Foreskin keratinocyte (primary cell): ENCODE measurements at places on chromosomes 2 and 18. TPM values are rescaled to one million over a fixed set of nuclear protein-coding genes. Genes with fewer than 3 reads are reported as not detected.

DNA sequence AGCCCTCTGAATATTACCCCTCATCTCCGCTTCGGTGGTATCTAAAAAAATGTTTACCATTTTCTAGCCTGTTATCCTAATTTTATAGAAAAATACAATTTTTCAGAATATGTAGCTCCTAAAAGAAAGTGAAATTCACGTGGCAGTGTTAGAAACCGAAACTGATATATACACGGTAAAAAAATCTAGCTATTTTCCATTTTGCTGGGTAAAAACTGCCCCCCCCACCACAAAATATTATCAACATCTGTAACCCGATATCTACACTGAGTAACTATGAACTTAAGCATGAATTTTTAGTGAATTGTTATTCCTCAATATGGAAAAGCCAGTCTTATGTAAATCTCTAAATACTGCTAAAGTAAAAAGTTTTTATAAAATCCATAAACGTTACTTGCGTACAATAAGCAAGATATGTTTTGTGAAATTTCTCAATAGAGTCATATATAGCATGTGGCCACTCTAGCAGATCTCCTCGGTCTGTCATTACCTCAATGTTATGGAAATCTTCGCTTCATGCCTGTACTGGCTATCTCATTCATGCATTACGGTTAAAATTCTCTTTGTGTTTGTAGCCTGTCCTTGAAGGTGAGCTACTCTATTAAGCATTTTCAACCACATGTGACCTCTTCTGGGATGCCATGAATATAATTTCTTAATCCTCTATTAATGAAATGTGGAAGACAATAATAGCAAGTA is 524.2 kb downstream of the TRIB2 start:
- no peak for DNase-seq

DNA sequence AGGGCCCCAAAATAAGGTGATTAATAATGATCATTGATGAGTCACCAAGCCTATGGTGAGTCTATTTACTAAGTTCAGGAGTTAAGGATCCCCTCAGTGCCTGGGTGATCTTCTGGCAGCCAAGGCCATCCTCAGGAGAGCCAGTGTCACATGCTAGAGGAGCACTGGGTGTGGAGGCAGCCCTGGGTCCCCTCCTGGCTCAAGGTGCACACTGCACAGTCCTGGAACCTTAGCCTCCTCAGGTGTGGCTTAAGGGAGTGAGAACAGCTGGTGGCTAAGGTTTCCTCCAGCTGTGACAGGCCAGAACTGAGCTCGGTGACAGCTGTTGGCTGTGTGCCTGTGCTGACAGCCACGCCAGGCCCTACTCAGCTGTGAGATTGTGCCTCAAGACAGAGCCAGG is 52.1 kb upstream of the ACAA2 start:
- no peak for DNase-seq

Gene SLC5A7
- total RNA-seq: not detected in 2 replicates

- DNase-seq: no peak
Measured at GRCh38 chr2:137348301-137348700, 583.0 kb downstream of the THSD7B start.

DNA sequence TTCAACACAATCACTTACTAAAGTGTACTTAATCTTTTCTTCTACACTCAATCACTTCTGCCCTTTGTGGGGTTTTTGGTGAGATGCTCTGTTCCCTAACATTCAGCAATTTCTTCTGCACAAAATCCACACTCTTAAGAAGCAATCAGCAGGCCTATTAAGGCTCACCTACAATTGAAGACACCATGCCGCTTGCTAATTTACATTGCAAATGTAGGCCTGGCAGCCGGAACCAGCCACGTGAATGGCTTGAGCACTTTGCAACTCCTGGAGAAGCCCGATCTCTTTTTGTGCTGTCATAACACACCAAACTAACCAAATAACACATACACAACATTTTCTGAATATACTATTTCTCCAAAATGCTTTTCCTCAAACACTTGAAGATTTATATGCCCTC is 66.3 kb downstream of the NYAP2 start:
- DNase-seq: no peak

DNA sequence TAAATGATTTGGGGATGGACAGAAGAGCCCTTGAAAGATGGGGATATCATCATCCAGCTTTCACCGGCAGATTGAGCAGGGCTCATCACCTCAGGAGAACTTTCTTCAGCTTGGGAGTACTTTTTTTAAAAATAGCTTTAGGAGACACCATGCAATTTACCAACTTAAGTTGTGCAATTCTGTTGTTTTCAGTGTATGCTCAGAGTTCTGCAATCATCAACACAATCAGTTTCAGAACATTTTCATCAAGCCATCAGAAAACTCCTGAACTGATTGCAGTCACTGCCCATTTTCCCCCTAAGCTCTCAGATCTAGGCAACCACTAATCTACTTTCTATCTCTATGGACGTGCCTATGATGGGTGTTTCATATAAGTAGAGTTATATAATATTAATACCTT is 117.7 kb downstream of the CRIM1 start:
- DNase-seq: no peak

Gene IL18RAP
- total RNA-seq: not detected in 2 replicates

DNA sequence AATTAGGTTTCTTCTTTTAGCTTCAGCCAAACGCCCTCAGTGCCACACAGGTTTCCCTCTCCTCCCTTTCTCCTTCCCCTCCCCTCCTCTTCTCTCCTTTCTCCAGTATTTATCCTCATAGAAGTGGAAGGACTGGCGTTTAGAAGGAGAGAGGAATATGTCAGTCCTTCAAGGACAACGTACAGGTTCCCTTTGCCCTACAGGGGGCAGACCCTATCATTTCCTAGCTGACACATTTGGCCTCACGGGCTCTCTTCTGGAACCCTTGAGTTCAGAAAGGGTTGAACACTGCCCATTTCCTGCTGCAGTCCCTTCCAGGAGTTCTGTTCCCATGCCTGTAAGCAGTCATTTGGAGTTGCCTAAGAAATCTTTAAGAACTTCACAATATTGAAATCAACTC is 46.1 kb downstream of the CDCA7 start:
- no peak for DNase-seq

Gene TCF7L1
- total RNA-seq: 7.1 and 8.5 TPM in 2 replicates

Gene MALT1
- 28.4 and 31.6 TPM in 2 replicates for total RNA-seq

Gene EVA1A
- total RNA-seq: 29.3 and 30.0 TPM in 2 replicates

GRCh38 chr2:172233987-172234715 is 131.5 kb upstream of the DLX2 start:
- DNase-seq: no peak
